ENCODE measurements at places on chromosomes 11 and 22. TPM values are rescaled to one million over a fixed set of nuclear protein-coding genes. Genes with fewer than 3 reads are reported as not detected.
A peak's percentile ranks its signal among the peaks of the same experiment; 100 is the strongest.

GAL3ST3 gene
- total RNA-seq: not detected

P2RX6 gene
- 3.5 TPM for total RNA-seq

NPTXR gene
- 0.64 TPM for total RNA-seq

MUC15 gene
- not detected for total RNA-seq

ABCC8 gene
- total RNA-seq: not detected

KCNJ1 gene
- not detected for total RNA-seq

MMP13 gene
- not detected for total RNA-seq

RCOR2 gene
- total RNA-seq: 1.7 TPM

PARVA gene
- total RNA-seq: 76.4 TPM

SMIM35 gene
- not detected for total RNA-seq

LARGE2 gene
- total RNA-seq: not detected

OR1S1 gene
- not detected for total RNA-seq

ARHGAP42 gene
- 13.9 TPM for total RNA-seq

OR5P2 gene
- under 0.01 TPM for total RNA-seq

GRCh38 chr11:35192347-35192746 lies 53.4 kb downstream of the CD44 start:
- DNase-seq: peak; percentile 70

DNA sequence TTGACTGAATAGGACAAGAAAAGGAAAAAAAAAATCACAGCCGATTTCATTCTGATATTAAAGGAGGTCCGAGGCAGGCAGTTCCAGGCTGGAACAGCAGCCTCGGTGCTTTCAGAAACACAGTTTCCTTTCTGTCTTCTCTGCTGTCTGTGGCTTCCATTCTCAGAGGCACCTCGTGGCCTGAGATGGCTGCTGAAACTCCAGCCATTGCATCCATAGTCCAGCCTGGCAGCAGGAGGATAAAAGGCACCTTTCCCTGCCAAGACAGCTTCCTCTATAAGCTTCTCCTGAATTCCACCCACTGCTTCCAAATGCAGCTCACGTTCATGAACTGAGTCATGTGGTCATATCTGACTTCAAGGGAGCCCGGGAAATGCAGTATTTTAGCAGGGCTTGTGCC lies 390.5 kb downstream of the TBC1D22A start:
- DNase-seq: no peak

GRCh38 chr11:27860811-27861210 lies 160.6 kb upstream of the BDNF start:
- DNase-seq: no peak

- no peak for DNase-seq
These were observed 1273.9 kb upstream of the CNTN5 start for GRCh38 chr11:97746818-97747217.

DNA sequence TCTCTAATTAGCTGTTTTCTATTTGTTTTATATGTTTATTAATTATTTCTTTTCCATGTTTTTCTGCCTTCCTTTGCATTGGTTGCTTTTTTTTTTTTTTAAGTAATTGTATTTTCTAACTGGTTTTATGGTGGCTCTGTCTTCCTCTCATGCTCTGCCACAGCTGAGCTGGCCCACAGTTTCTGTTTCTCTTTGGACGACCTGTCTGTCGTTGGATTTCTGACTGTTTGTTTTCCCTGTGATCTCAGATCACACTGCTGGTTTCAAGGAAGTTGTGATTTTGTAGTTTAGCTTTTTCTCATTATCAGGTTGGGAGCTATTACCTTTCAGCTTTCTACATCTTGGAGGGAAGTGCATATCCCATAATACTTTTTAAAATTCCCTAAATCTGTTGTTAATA lies 15.9 kb upstream of the OR6M1 start:
- DNase-seq: no peak

DNA sequence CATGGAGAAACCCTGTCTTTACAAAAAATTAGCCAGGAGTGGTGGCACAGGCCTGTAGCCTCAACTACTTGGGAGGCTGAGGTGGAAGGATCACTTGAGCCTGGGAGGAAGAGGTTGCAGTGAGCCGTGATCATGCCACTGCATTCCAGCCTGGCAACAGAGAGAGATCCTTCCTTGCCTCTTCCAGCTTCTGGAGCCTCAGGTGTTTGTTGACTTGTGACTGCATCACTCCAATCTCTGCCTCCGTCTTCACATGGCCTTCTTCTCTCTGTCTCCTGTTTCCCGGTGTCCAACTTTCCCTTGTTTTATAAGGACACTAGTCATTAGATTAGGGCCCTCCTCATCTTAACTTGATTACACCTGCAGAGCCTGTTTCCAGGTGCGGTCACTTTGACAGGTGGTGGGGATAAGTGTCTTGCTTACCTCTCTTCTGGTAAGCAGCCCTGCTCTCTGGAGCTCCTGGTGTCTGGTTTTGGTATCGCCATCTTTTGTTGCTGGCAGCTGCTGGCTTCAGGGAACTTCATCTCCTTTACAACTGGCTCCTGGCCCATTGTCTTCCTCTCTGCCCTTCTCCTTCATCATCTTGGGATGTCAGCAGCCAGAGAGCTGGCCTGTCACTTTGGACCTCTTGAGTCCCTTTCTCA lies 8.2 kb upstream of the USP2 start:
- DNase-seq: no peak

GRCh38 chr11:65639623-65640482 lies 2.0 kb downstream of the SIPA1 start:
- no peak for DNase-seq

GRCh38 chr11:42773729-42774128 lies 538.1 kb upstream of the API5 start:
- DNase-seq: no peak

DNA sequence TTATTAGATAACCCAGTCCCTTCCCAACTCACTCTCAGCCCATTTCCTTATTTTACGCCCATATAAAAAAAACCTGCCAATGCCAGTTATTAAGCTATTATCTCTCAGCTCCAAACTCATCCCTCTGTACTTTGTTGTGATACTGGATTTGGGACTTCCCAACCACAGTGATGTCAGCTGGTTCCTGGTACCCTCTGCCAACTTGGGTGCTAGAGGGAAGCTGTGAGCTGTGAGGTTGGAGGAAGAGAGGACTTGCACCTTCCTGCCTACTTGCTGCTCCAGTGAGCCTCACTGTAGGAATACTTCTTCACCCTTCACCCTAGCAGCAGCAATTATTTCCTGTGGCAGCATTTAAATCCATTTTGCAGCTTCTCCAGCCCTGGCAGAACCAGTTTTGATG lies 19.2 kb upstream of the CSF2RB start:
- no peak for DNase-seq

DNA sequence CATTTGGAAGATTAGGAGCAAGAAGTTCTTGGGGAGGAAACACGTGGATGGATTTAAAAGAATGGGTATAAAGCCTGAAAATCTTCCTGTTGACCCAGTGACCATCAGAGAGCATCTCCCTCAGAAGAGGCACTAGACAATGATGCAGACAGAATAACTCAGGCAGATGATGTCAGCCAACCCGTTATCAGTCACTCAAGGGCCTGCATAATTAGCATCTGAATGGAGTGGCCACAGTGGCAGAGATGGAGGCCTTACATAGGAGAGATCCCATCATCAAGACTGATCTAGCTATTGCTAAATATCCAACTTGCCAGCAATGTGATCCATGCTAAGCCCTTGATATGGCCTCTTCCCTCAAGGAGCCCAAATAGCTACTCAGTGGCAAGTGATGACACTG lies 70.7 kb upstream of the CD82 start:
- DNase-seq: no peak

DNA sequence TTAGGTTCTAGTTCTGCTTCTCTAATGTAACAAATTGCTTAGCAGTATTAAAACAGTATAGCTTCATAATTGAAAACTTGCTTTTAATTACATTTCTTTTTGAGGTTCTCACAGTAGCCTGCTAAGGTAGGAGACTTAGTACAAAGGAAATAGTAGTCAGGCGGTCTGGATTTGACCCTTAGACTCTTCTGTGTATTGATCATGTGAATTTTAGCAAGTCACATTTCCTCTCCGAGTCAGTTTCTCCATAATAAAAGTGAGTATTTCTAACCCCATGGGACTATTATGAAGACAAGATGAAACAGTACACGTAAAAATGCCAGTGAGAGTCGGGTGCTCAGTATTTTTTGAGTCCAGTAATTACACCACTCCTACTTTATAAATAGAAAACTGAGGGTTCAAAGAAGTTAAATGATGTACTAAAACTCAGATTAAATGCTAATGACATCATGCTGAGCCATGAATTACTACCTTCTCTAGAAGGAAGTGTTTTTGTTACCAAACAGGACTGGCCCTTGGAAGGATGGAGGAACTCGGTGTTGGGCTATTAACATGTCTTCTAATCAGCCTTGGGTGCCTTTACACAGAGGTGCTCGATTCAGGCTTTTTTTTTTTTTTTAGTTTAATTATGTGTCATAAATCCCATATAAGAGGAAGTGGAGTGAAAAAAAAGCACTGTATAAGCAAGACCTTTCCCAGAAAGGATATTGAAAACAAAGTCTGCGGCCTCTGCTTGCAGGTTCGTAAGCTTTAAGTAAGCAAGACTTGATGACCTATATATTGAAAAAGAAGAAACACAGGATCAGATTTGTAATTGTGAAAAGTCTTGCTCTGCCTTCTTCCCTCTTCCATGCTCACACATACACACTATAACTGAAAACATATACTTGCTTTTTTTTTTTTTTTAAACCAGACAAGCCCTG lies 109.0 kb downstream of the EMSY start:
- DNase-seq: no peak

DNA sequence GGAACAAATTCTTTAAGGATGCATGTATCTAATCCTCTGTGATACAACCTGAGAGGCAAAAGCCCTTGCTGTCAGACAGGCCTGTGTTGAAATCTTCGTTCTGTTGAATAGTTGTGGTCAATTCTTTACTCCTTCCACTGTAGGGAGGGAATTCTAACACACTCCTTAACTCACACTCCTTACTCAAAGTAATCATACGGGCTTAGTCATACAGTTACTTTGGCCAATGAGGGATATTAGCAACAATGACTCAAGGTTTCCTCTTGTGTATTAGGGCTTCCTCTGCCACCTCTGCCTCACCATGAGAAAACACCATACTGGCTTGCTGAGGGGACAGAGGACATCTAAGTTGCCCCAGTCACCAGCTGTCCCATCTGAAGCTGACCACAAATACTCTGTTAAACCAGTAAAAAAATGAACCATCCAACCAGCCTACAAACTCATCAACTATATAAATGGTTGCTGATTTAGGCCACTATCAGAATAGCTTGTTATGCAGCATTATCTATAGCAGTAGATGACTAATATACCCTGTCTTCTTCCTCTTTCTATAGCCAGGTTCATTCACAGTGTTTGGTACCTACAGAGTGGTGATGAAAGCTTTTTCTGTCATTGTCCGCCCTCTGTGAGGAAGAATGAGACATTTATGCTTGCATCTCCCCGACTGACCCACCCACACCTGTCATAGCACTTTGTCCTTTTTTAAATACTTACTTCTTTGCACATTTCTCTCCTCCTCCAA lies 322.8 kb upstream of the SYN3 start:
- DNase-seq: peak; percentile 74

- no peak for DNase-seq
These were observed 23.4 kb upstream of the BDNF start for GRCh38 chr11:27723687-27724086.

DNA sequence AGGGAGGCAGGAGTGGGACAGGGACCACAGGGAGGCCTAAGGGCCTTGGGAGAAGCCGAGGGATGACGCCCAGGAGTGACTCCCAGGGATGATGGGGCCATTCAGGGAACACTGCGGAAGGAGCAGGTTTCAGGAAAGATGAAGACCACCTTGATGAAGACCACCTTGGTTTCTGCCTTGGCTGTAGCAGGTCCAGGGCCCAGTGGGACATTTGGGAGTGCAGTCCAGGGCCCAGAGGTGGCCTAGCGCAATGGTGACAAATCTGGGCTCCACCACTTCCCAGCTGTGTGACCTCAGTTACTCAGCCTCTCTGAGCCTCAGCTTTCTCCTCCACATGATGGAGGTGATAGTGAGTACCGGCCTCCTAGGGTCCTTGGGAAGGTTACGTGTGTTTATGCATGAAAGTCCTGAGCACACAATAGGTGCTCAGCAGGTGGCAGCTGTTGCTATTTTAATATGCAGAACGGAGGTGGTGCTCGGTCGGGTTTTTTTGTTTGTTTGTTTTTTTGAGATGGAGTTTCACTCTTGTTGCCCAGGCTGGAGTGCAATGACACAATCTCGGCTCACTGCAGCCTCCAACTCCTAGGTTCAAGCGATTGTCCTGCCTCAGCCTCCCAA lies 770 bp downstream of the TSGA10IP start:
- no peak for DNase-seq

DNA sequence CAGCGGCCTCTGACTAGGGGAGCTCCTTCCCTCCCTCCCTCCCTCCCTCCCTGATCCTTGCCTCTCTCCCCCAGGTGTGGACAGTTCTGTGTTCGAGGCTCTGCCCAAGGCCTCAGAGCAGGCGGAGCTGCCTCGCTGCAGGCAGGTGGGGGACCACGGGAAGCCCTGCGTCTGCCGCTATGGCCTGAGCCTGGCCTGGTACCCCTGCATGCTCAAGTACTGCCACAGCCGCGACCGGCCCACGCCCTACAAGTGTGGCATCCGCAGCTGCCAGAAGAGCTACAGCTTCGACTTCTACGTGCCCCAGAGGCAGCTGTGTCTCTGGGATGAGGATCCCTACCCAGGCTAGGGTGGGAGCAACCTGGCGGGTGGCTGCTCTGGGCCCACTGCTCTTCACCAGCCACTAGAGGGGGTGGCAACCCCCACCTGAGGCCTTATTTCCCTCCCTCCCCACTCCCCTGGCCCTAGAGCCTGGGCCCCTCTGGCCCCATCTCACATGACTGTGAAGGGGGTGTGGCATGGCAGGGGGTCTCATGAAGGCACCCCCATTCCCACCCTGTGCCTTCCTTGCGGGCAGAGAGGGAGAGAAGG lies 11.1 kb upstream of the POU2F3 start:
- DNase-seq: no peak

- DNase-seq: no peak
These were observed 9.1 kb downstream of the LINC01488 start for GRCh38 chr11:69490516-69490915.

- no peak for DNase-seq
These were observed 96.9 kb downstream of the CNTN5 start for GRCh38 chr11:99117603-99118002.

- DNase-seq: peak; percentile 78
These were observed 143.2 kb upstream of the GRIA4 start for GRCh38 chr11:105466582-105467228.

DNA sequence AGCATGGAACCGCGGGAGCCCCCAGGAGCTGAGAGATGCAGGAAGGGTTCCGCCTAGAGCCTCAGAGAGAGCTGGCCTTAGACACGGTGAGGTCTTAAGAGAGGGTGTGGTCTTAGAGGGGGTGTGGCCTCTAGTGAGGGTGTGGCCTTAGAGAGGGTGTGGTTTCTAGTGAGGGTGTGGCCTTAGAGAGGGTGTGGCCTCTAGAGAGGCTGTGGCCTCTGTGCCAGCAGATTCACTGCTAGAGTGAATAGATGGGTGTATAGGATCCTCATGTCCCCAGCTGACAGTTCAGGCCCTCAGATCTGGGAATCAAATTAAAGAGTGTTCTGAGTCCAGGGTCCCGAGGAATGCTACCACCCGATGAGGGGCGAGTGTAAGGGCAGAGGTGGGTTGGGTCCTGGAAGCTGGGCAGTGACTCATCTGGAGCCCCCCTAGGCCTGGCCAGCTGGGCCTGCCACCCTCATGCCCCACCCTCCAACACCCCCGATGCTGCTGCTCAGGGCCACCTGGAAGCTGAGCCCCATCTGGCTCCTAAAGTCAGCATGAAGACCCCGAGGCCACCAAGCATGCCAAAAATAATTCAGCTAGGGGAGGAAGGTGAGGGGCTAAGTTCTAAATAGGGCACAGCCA lies 49.5 kb downstream of the IGF2 start:
- peak; percentile 43 for DNase-seq

Data from fibroblast of villous mesenchyme (primary cell).